WERI-Rb-1 (cell line): ENCODE measurements at places on chromosomes 16 and 17.

DNA sequence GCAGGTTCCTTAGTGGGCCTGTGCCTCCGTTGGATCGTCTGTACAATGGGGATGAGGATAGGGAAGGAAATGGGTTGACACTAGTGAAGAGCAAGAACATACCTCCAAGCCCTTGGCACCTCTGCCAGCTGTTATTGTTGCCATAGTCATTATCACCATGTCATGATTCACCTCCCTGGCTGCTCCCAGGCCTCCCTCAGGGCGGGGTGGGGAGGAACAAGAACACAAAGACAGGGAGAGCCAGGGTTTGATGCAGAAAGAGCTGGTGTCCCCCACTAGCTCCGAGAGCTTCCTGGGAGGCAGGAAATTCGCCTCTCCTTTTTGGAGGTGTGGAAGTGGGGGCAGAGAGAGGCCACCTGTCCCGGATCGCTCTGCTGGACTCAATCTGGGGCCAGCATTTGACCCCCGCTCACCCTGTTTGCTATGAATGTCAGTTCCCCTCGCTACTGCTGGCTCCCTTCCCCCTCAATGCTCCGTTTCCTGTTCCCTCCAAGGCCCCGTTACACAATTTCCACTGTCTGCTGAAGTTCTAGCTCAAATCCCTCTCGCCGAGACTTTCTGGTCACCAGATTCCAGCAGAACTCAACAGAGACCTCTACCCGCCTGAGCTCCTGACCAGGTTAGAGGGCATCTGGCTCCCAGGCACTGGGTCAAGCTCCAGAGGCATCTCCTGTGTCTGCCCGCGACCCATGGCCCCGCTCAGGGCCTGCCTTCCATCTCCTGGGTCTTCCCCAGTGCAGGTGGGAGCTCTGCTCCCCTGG lies 9.1 kb downstream of the TIMP2 start:
- no peak for DNase-seq

DNA sequence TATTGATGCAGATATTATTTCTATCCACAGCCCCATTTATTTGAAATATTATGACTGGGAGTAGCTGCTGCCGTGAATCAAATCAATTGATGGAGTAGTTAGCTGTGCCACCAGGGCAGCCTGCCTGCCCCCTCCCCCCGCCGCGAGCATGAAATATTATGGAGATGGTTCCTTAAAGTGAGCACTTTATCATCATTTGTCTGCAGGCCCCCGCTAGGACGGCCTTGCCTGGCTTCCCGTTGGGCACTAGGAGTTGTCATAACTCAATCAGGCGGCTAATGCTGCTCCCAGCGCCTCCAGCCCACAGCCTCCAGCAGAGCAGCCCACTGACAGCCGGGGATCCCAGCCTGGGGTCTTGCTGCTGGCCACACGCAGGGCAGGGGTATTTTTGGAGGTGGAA lies 173.9 kb downstream of the SALL1 start:
- no peak for DNase-seq

- DNase-seq = peak; percentile 93
These were observed 34.0 kb downstream of the RAB11FIP4 start for GRCh38 chr17:31425282-31426040.

DNA sequence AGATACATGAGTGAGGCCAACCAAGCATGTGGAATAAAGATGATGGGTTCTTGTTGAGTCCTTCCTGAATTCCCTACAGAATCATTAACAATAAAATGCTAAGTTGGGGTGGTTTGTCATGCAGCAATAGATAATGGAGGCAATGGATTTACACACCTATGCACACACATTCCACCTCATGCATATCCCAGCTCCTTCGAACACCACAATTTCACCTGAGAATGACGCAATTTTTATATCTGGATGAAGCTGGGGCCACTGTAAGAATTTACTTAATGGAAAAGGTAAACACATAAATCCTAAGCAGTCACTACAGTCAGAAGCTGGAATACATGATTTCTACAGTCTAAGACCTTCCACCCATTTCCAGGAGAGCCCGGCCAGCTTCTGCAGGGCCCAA lies 49.8 kb upstream of the ICAM2 start:
- DNase-seq = no peak

- DNase-seq = peak; percentile 48
These were observed 874 bp downstream of the CMTM3 start for GRCh38 chr16:66605177-66605978.

GRCh38 chr17:49020609-49021008 lies 23.4 kb downstream of the IGF2BP1 start:
- DNase-seq = no peak
